ENCODE measurements at places on chromosomes 7 and 10.

- DNase-seq: no peak
These were observed 81.6 kb downstream of the DNAJB6 start for GRCh38 chr7:157418204-157419034.

DNA sequence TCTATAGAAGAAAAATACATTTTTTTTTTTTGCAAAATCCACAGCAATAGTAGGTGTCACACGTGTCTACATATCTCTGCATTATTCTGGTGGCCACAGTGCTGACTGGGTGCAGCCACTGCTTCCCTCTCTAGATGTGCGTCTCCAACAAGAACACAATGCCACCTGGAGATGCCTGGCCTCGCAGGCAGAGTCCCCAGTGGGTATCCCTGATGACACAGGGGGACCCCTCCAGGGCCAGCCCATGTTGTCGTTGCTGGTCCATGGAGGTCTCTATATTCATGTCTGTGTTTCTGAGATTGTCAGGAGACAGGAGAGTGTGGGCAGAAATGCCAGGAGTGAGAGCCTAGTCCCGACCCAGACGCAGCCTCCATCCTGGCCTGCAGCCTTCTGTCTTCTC, 345.9 kb upstream of the SHH start:
- peak; percentile 30 for DNase-seq

DNA sequence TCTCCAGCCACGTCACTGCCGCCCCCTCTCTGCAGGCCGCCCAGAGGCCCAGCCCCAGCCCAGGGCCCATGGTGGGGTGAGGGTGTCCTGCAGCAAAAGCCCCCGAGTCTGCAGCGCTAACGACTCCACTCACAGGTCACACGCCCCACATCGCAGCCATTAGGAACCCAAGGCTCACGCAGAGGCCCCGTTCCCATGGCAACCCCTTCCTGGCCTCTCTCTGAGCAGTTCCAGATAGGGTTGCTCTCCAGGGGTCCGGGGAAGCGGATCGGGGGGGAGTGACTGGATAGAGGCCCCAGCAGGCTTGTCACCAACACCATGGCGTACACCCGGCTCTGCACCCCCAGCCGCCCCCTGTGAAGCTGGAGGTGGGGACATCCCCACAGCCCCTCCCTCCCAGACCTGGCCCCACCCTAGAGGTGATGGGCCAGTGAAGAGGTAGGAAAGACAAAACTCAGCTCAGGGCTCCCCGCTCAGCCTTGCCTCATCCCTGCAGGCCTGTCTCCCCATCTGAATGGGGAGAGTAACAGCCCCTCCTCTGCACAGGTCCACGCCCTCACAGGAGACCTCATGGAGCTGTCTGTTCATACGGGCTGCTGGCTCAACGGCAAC, 41.2 kb downstream of the TNRC18 start:
- no peak for DNase-seq

GRCh38 chr7:2959828-2960599, 83.7 kb downstream of the CARD11 start:
- no peak for DNase-seq

- DNase-seq: no peak
These were observed 126.7 kb upstream of the PRSS58 start for GRCh38 chr7:142384493-142384922.

DNA sequence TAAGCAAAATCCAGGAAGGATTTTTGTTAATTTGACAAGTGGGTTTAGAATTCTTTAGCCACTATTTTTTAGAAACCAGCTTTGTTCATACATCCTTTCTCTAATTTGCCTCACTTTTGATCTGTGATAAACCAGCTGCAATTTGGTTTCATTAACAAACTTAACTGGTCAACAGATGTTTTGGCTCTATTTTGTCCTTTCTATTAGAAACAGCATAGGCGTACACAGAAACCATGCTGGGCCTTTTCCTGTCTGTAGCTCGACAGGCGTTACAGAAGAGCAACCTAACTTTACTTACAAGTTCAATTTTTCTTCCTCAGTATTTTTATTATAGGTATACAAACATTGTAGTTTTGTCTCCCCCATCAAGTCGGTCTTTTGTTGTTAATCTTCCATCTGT, 28.2 kb downstream of the KAT6B start:
- DNase-seq: no peak

DNA sequence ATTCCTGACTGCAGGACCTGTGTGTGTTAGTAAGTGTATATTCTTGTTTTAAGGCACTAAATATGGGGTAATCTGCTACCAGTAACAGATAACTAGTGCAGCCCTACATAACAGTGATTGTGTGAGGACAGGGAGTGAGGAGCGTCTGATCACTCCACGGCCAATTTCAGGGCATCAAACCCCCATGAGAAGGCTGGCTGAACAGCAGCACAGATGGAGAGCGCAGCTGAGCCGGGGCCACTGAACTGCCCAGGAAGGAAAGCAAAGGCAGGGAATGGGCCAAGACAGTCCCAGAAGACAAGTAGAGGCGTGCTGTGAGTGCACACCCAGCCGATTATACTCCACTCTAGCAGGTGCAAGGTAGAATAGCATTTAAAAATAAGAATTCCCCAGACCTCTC, 157.1 kb upstream of the CHST15 start:
- DNase-seq: peak; percentile 29

DNA sequence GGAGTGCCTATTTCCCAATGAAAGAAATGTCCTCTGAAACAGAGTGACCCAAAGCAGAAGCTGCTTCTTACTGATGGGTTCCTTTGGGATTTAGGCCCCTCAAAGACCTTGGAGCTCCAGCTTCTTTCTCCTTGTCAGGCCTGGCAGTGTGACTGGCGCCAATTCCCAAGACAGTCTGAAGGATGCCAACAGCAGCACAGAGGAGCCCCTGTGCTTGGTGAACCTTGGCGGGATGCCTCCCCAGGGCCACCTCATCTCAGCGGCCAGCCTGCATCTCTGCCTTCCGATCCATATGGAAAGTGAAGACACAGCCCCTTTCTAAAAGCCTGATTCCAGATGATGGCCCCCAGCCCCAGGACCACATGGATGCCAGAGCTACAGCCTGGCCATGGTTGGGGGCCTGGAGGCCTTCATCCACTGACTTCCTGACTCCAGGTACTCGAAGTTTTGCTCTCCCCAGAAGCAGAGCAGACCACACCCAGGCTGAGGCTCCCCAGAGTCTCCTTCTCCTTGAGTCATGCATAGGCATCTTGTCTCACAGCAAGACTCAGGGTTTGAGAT, 45.4 kb downstream of the FBXW4 start:
- DNase-seq: no peak

DNA sequence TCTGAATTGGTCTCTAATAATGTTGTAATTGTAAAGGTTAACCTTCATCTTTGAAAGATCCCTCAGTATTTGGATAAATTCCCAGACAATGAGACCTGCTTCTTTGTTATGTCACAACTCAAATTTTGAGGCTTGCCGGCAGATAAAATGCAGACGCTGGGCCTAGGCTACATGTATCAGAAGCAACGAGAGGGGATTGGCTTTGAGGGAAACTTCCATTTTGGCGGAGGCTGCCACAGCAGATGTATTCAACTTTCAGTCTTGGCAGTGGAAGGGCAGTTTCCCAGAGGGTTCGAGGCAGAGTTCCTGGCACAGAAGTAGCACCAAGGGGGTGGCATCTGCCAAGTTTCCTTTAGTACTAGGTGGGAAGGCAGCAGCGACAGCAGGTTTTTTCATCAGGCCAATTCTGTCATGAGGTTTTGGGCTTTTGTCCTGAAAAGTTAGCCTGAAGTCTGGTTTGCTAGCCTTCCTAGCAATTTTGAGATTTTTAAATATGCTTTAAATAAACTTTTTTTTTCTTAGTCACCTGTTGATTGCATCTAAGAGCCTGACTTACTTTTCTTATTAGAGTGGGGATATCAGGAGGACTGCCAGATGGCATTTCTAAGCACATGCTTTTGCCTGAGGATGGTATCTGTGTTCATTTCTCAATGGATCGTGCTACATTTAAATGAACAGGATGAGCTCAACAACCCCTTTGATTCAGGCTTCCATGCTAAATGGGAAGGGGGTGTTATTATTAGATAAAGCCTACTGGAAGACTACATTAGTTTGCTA, 89.5 kb upstream of the FAM3C start:
- DNase-seq: no peak

DNA sequence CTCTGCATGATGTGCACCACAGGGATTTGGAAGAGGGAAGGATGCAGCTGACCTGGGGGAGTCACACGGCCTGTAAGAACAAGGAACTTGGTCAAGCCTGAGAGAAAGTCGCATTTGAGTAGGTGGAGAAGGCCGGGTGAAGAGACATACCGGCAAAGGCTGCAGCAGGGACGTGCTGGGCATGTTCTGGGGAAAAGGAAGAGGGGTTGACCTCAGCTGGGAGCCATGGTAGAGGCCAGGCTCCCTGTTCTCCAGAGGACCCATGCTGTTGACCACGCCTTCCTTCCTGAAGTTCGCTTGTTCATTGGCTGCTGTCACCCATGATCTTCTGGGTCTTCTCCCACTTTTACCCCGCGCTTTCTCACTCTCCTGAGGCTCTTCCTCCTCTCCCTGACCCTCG, 84.5 kb downstream of the HTR5A start:
- no peak for DNase-seq

GRCh38 chr10:128047351-128047750, 78.9 kb downstream of the MKI67 start:
- DNase-seq: peak; percentile 98
